ENCODE measurements at places on chromosomes 2 and 18. TPM values are rescaled to one million over a fixed set of nuclear protein-coding genes. Genes with fewer than 3 reads are reported as not detected.

The COX5B gene
- 350 TPM for total RNA-seq

GRCh38 chr2:101770726-101771125 is 73.2 kb downstream of the MAP4K4 start:
- DNase-seq: no peak

GRCh38 chr2:23387845-23388244 is 2.9 kb downstream of the KLHL29 start:
- DNase-seq: no peak

The DSEL gene
- total RNA-seq: 0.45 TPM

DNA sequence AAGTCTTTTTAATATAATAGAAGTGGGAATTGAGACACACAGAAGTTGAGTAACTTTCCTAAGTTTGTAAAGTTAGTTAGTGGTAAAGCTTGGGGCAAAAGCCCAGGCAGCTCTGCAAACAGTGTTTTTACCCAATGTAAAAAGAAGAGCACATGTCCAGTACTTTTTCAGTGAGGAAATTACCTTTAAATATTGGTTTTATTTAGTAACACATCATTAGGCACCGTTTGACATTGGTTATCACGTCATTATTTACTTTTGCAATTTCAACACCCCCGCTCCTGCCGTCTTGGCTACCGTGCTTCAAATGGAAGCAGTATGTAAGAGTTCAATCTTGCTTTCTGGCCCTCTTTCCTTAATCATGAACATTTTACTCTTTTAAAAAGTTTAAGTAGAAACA is 807.9 kb downstream of the EPHA4 start:
- DNase-seq: no peak

DNA sequence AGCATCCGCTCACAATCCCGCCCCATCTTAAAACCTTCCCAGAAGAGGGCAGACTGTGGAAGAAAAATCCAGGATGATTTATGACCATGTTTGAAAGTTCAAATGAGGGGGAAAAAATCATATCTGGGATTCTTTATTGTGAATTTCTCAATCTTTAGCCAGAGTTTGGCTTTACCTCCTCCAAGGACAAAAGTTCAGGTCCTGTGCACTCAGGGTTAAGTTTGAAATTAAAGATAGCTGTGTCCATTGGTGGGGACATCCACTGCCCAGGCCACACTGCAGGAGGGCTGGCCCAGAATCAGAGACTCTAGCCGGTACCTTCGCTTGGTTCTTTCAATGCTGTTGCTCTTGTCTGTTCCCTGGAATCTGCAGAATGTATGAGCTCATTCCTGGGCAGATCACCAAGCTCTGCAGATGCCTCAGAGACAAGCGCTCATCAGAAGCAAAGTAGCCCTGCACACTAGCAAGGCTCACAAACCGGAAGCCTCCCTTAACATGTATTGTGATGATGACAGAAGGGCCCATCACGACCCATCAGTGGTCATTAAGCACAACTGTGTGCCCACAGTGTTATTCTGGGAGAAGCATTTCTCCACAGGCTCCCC is 375.3 kb upstream of the KLHL29 start:
- no peak for DNase-seq

- DNase-seq: no peak
Measured at GRCh38 chr2:110837446-110838409, 105.4 kb downstream of the ACOXL start.

GRCh38 chr2:42102591-42103450 is 55.0 kb downstream of the PKDCC start:
- peak; percentile 29 for DNase-seq

The KLHL30 gene
- 0.09 TPM for total RNA-seq

GRCh38 chr18:31736630-31737029 is 24.1 kb downstream of the SLC25A52 start:
- DNase-seq: no peak

DNA sequence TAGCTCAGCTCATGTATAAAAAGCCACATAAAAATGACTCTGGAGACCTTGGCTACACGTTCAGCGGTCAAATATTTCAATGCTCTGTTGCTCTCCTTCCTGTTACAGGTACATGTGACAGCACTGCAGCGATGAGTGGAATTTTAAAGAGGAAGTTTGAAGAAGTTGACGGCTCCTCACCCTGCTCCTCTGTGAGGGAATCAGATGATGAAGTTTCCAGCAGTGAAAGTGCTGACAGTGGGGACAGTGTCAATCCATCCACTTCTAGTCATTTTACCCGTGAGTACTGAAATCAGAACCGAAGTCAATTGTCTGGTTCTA is 125.4 kb downstream of the CSRNP3 start:
- no peak for DNase-seq

The NABP1 gene
- 29.2 TPM for total RNA-seq

GRCh38 chr18:37574113-37574512 is 8.5 kb upstream of the CELF4 start:
- no peak for DNase-seq

The C18orf54 gene
- total RNA-seq: 1.6 TPM

The BCS1L gene
- total RNA-seq: 30.7 TPM

DNA sequence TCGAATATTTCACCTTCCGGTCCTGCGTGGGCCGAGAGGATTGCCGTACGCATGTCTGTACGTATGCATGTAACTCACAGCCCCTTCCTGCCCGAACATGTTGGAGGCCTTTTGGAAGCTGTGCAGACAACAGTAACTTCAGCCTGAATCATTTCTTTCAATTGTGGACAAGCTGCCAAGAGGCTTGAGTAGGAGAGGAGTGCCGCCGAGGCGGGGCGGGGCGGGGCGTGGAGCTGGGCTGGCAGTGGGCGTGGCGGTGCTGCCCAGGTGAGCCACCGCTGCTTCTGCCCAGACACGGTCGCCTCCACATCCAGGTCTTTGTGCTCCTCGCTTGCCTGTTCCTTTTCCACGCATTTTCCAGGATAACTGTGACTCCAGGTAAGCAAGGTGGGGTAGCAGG is at the start of gene SERPINB5:
TSS of gene SERPINB5 (plus strand) at position 291 of the 400 bp plus-strand sequence. CDS start 7,471 bp downstream, outside the sequence.
- no peak for DNase-seq

GRCh38 chr2:173574324-173575112 is 219.8 kb downstream of the CDCA7 start:
- no peak for DNase-seq

All from esophagus squamous epithelium (tissue), 5 donors.